ENCODE measurements at places on chromosomes 2 and 18. TPM values are rescaled to one million over a fixed set of nuclear protein-coding genes. Genes with fewer than 3 reads are reported as not detected.

The LRRC30 gene
- total RNA-seq = not detected

The DSG1 gene
- total RNA-seq = not detected

The PSMA8 gene
- not detected for total RNA-seq

The SLC38A11 gene
- not detected for total RNA-seq

The CHST9 gene
- total RNA-seq = not detected

The CCDC178 gene
- total RNA-seq = 1.8 TPM

The KYNU gene
- not detected for total RNA-seq

The CCDC68 gene
- 1.6 TPM for total RNA-seq

The SAG gene
- total RNA-seq = not detected

The FEZ2 gene
- 90.5 TPM for total RNA-seq

The LYPD6 gene
- 1.3 TPM for total RNA-seq

The CCDC150 gene
- 6.2 TPM for total RNA-seq

The CNDP1 gene
- not detected for total RNA-seq

The CCDC138 gene
- total RNA-seq = 9.2 TPM

The NETO1 gene
- not detected for total RNA-seq

The AGAP1 gene
- 13.2 TPM for total RNA-seq

The NPAS2 gene
- 32.3 TPM for total RNA-seq

The ARHGEF33 gene
- total RNA-seq = 0.19 TPM

The PRKAG3 gene
- total RNA-seq = not detected

All from vein endothelial cell (primary cell).